ENCODE measurements at places on chromosomes 7 and 10.

- H3K27me3 ChIP-seq: no peaks in the 10 kb centered on the region
- H3K4me1 ChIP-seq: no peaks in the 10 kb centered on the region
- DNase-seq: no peak
- no peak overlapping the region for H3K4me3 ChIP-seq
- H3K36me3 ChIP-seq: no peaks in the 10 kb centered on the region
These were observed 492.2 kb downstream of the CCSER2 start for GRCh38 chr10:84820596-84820995.

GRCh38 chr7:42097752-42098151 is 139.3 kb downstream of the GLI3 start:
- DNase-seq: no peak
- H3K4me1 ChIP-seq: no peaks in the 10 kb centered on the region
- H3K4me3 ChIP-seq: no peak overlapping the region
- H3K36me3 ChIP-seq: no peaks in the 10 kb centered on the region
- H3K27me3 ChIP-seq: peaks cover 36% of the 10 kb centered on the region

DNA sequence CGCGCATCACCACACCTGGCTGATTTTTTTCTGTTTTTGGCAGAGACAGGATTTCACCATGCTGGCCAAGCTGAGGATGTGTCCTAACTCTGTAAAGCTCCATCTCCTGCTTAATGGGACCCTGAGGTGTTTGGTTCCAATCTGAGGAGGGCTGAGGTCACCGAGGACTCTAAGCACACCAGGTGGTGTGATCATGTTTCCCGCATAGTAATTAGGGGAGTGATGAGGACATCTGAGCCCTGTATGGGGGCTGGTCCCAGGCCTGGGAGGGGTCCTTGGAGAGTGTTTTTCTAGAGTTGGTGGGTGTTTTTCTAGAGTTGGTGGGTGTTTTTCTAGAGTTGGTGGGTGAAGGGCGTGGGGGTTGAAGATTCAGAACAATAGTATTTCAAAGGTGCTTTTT is 3.0 kb upstream of the ABHD11 start:
- DNase-seq: peak; percentile 59
- no peak overlapping the region for H3K4me3 ChIP-seq
- peak overlapping the region; percentile 97 for H3K27ac ChIP-seq

- H3K4me1 ChIP-seq: peaks cover 22% of the 10 kb centered on the region
- H3K4me3 ChIP-seq: no peak overlapping the region
- no peaks in the 10 kb centered on the region for H3K27me3 ChIP-seq
- no peaks in the 10 kb centered on the region for H3K36me3 ChIP-seq
- DNase-seq: no peak
These were observed 18.0 kb upstream of the SFMBT2 start for GRCh38 chr10:7428673-7429350.

GRCh38 chr10:133157662-133158436 is 2.2 kb upstream of the KNDC1 start:
- no peak overlapping the region for H3K4me3 ChIP-seq
- H3K27me3 ChIP-seq: no peaks in the 10 kb centered on the region
- no peak overlapping the region for H3K27ac ChIP-seq
- H3K4me1 ChIP-seq: peaks cover 3% of the 10 kb centered on the region

All from H1 (cell line).